ENCODE measurements at places on chromosomes 16 and 17. TPM values are rescaled to one million over a fixed set of nuclear protein-coding genes. Genes with fewer than 3 reads are reported as not detected.

Gene PERCC1
- not detected for total RNA-seq

Gene USB1
- 72.9 TPM for total RNA-seq

DNA sequence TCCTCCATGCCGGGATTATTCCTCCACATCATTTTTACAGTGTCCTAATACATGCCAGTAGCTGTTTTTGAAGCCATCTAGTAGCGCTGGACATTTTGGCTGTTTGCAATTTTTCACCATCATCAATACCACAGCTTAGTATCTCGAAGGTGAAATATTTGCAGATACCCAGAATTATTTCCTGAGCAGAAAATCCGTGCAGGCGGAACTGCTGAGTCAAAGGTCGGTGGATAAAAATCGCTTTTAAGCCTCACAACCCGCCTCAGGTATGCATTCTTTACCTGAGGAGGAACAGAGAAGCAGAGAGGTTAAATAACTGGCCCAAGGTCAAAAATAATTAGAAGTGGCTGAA, 584 bp upstream of the TNRC6A start:
- H3K27me3 ChIP-seq: no peaks in the 10 kb centered on the region
- peak overlapping the region; percentile 100 for H3K4me3 ChIP-seq
- no peak for DNase-seq
- H3K4me1 ChIP-seq: peaks cover 9% of the 10 kb centered on the region
- H3K36me3 ChIP-seq: no peaks in the 10 kb centered on the region

DNA sequence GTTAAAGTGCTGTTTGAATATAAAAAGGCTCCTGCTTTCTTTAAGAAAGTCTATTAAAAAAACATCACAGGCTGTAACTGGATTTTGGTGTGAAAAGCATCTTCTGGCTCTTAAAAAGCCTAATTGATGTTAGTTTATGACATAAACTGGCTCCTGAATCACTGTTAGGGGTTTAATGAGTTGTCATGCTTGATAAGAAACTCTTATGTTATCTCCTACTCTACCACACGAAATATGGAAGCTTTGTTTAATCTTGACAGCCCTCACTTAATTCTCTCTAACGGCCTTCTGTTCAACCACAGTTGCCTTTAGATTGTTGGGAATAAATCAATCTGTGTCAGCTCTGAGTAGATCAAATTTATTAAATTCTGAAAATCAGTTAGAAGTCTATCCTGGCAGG, 51.5 kb downstream of the CPPED1 start:
- H3K4me3 ChIP-seq: no peak overlapping the region
- H3K27me3 ChIP-seq: no peaks in the 10 kb centered on the region

All from H1 (cell line).